ENCODE measurements at places on chromosomes 13 and 19.

DNA sequence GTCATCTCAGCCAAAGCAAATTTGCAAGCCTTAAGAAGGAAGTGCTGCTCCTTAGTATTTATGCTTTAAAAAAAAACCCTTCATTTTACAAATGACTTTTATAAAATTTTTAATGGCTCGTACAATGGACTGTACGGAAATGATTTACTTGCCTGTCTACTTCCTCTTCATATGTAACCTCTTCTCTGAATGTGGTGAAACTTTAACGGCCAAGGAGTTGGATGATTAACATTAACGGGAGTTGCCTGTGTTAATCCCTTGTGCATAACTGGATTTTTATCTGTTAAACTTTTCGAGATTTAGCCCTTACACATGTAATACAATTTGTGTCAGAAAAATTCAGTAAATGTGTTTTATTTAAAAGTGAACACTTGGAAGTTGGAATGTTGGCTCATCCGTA lies 429.4 kb downstream of the TBC1D4 start:
- DNase-seq = no peak

DNA sequence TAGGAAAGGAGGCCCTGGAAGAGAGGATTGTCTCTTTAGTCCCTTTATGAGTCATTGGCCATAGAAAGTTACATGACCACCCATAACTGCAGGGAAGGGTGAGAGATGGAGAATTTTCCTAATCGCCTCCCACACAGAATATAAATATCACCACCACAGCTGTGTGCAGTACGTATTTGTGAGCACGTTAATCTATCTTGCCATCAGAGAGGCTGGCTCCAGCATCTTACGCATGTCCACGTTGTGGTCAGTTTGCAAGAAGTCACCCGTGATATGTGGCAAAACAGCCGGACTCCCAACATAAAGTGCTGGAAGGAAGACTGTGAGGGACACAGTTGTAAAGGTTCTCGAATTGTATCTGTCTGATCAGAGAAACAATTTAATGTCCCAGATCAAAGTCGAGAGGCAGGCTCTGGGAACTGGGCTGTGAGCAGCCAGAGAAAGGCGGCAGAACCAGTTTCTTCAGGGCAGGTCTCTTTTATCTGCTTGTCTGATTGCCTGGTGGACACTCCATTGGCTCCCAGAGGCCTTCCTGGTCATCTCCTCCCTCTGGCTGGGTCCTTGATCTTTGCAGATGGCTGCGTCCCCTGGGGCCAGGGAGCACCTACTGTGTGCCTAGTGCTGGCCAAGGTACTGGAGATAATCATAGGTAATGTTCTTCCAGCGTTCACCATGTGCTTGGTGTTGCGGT lies 74.9 kb downstream of the SIPA1L3 start:
- DNase-seq = no peak

DNA sequence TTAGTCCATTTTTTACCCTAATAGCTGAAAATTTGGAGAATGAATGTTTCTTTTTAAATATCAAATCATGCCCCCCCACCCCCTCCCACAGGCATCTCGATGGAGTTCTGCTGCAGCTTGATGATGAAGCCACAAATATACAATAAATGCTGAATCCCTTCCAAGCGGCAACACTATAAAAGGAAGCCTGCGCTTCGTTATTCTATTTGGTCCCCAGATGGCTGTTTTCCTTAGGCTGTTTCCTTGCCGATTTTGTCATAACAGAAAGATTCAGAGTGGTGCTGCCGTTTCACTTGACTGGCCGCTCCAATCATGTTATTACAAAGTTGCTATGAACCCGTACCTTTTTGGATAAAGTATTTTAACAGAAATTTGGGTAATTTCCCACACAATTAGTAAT lies 79.5 kb downstream of the MYO16 start:
- no peak for DNase-seq

GRCh38 chr19:49635530-49636232 lies 4.3 kb downstream of the RRAS start:
- DNase-seq = no peak

GRCh38 chr19:51664997-51665396 lies 18.4 kb upstream of the SIGLEC14 start:
- no peak for DNase-seq

- DNase-seq = no peak
These were observed 74.3 kb upstream of the LRCH1 start for GRCh38 chr13:46478651-46479050.

DNA sequence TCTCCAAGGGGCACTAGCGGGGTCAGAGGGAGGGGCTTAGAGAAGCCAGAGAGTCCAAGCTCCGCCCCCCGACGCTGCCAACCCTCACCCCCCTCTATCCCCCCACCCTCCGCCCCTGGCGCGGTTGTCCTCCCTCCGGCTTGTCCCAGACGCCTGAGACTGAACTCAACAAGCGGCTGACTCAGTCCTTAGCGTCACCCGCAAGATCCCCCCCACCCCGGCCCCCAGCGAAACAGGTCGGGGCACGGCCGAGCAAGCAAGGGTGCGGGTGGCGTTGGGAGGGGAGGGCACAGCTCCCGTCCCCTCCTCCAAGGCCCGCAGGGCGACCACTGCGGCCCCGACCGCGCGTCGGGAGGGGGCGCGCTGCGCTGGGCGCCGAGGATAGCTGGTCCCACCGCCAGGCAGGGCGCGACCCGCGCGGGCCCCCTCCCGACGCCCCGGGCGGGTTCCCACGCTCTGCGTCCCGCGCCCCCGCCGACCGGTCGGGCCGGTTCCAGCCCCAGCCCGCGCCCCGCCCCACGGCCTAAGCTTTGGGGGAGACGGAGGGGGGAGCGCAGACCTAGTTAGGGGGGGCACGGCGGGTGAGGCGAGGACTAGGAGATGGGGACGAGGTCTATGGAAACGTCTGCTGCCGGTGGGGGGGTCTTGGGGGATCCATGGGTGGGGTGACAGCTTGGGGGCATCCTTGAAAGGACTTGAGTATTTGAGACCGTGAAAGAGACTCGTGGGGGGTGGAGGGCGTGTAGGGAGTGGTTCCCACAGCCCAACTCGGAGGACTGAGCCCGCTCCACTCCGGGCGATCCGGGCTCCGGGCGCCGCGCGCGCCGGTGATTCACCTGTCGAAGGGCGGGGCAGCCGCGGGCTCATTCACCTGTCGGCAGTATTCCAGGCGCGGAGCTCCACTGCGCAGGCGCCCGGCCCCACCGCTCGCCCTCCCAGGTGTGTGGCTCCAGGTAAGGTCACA lies 5.1 kb downstream of the NOTCH3 start:
- no peak for DNase-seq

DNA sequence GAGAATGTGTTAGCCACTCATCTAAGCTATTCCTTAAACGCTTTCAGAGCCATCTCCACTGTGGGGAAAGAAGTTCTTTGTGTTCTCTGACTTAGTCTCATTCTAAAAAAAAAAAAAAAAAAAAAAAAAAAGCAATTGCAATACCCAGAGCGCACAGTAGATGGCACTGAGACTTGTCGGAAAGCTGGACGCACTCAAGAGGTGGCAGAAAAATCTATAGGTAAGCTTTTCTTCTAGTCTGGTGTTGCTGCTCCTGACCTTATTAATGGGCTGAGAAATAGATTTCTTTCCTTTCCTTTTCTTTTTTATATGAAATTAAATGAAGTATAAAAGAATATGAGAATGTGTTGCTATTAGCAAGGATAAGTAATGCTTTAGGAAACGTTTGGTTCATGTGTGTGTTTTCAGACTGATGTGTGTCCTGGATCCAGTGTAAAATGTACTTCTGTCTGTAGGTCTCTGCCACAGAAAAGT lies 4.7 kb upstream of the GJB2 start:
- DNase-seq = no peak

GRCh38 chr19:2138061-2138728 lies 13.2 kb downstream of the AP3D1 start:
- DNase-seq = no peak

DNA sequence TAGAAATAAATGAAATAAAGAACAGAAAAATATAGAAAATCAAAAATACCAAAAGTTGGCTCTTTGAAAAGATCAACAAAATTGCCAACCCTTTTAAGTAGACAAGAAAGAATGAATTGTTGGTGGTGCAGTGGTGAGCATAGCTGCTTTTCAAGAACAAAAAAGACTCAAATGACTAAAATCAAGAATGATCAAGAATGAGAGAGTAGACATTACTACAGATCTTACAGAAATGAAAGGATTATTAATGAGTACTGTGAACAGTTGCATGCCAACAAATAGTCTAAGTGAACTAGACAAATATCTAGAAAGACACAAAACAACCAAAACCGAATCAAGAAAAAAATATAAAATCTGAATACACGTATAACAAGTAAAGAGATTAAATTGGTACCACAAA lies 53.9 kb downstream of the FNDC3A start:
- DNase-seq = no peak

DNA sequence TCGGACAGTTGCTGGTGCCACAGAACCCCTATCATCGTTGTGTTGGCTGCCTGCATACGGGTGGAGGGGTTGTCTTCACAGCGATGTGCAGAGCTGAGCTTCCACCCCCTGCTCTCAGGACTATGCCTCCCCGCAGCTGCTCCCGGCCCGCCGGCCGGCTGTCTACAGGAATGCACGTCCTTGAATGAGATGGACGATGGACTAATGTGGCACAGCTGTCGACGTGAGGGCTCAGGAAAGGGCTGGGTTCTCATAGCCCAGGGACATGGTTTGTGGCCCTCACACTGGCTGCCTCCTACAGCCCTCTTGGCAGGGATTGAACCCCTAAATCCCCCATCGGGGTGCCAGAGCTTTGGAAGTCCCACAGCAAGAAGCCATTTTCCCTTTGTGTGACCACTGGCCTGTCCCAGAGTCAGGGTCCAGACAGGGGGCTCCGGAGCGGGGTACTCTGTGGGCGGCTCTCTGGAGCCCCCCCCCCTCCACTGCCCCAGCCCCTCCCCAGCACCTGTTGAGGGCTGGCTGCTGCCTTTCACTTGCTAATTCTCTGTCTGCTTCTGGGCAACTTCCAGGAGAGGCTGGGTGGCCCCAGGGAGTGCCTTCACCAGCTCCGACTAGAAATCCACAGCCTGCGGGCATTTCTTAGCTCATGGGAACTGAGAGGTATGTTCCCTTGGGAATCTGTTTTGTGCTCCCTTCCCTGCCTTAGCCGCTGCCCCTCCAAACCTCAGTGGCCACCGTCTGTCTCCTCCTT lies 40.2 kb downstream of the TSSK6 start:
- DNase-seq = no peak

GRCh38 chr13:93224535-93224934 lies 2.1 kb upstream of the GPC6 start:
- no peak for DNase-seq

DNA sequence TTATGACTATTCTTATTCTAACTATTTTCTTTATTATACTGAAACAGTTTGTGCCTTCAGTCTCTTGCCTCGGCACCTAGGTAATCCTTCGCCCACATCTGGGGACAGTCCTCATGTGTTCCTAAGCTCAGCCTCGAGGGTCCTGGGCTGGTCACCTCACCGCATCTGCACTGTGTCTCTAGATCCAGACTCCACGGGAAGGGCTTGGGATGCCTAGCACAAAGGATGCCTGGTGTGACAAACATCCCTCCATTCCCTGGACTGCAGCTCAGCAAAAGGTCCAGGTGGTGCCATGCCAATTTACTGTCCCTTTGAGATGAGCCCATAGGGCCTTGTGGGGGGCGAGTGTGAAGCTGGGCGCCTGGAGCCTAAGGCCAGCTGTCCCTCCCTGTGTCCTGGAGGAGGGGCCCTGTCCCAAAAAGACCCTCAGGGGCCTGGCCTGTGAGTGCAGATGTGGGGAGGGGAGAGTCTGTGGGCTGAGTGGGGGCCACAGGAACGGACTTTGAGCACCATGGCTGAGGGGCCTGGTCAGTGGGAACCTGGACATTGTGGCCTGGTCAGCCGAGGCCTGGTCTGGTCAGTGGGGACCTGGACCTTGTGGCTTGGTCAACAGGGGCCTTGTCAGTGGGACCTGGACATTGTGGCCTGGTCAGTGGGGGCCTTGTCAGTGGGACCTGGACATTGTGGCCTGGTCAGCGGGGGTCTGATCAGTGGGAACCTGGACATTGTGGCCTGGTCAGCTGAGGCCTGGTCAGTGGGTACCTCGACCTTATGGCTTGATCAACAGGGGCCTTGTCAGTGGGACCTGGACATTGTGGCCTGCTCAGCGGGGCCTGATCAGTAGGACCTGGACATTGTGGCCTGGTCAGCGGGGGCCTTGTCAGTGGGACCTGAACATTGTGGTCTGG lies 45.1 kb upstream of the TPM4 start:
- DNase-seq = no peak

DNA sequence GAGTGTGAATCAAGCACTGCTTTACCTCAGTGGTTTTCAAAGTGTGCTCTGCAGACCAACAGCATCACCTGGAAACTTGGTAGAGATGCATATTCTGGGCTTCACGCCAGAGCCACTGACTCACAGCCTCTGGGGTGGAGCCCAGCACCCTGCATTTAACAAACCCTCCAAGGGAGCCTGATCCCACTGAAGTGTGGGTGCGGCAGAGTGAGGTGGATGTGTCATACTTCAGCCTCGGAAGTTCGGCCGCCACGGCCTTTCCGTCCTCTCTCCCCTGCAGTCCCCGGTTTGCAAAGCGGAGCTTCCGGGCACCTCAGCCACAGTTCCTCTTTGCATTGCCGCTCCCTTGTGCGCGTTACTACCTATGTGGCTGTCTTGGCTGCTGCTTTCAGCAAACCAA lies 33.3 kb upstream of the MICU2 start:
- DNase-seq = peak; percentile 21

DNA sequence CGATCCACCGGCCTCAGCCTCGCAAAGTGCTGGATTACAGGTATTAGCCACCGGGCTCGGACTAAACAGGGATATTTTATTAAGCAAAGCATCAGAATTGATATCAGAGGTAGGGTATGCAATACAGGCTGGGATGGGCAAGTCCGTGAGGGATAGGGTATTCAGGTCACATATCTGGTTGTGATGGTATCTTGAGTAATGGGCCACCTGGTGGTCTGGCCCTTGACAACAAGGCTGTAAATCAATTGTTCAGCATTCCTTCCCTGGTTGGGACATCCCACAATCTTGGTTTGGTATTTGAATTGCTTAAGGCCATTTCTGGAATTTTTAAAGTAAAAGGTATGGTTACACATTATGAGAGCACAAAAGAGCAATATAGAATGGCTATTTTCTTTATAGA lies 1588.0 kb downstream of the SLITRK1 start:
- DNase-seq = no peak

DNA sequence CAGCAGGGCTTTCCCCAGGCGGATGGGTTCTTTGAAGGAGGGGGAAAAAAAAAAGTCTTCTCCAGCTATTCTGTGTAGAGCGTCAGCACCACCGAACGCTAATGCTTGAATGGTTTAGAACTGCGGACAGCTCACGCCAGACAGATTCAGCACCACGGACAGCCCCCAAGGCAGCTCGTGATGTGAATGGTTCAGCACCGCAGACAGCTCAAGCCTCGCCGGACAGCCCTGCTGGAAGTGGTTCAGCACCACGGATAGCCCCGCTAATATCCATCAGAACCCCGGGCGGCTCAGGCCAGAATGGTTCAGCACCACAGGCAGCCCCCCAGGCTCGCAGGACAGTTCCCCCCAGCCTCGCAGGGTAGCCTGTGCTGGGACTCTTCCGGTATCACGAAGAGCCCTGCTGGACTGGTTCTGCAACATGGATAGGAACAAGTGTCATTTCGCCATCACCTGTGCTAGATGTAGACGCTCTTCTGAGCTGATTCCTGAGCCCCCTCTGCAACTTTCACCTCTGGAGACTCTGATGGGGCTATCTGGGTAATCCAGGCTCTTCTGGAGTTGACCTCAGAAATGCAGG lies 4.9 kb upstream of the SMIM17 start:
- DNase-seq = no peak

GRCh38 chr13:64007339-64007738 lies 2591.7 kb upstream of the PCDH20 start:
- DNase-seq = no peak

Data from activated CD4-positive, alpha-beta T cell treated with anti-CD3 and anti-CD28 coated beads, Interleukin-2, amount 50 U/mL, for 4 hours (primary cell).